ENCODE measurements at places on chromosomes 16 and 17.

DNA sequence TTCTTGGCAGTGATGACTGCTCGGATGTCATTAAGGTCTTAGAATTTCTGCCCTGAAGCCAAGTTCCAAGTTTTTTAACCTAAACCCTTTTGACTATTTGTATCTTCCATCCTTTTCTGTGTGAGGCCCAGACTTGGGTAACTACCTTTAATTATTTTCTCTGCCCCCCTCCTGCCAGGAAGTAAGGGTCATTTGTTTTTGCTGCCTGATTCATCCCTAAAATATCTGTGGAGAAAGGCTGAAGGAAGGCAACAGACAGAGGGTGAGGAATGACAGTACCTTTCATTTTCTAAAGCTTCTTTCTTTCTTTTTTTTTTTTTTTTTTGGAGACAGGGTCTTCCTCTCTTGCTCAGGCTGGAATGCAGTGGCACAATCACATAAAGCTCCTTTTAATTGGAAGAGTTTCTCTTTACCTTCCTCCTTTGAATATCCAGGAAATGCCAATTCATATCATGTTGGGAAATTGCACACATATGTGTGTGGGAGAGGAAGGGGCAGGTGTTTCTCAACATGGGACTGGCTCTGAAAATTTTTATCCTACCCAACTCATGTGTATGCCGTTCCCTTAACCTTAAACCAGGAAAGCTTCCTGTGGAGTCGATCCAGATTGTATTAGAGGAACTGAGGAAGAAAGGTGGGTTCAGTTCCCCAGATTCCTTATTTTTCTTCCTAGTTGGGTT, 957 bp downstream of the VPS25 start:
- no peak for DNase-seq

- DNase-seq: no peak
These were observed 44.6 kb upstream of the ADCY9 start for GRCh38 chr16:4160658-4161430.

DNA sequence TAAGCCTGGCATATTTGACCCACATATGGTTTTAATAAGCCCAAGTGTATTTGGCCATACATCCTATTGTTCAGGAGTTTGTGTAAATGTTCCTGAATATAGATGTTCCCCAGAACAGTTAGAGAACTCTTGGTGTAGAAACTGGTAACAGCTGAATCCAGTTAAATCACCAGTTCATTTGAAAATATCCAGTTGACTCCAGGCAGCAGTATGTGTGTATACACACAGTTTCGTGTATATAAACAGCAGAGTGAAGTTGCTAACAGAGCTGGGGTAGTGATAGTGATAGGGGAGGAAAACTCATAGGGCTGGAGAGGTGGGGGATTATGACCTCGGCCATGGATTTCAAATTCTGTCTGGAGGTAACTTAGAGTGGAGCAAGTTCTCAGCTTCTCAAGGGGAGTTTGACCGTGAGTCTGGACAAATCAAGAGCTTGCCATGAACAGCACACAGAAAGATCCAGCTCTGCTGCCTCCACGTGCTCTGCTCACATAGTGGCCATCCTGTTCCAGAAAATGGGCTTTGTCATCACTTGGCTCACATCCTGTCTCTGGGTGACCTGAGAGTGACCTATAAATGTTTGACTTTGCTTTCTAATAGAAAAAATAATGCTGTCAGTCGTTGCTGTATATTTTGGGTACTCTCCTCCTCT, 30.6 kb upstream of the MMD start:
- no peak for DNase-seq

DNA sequence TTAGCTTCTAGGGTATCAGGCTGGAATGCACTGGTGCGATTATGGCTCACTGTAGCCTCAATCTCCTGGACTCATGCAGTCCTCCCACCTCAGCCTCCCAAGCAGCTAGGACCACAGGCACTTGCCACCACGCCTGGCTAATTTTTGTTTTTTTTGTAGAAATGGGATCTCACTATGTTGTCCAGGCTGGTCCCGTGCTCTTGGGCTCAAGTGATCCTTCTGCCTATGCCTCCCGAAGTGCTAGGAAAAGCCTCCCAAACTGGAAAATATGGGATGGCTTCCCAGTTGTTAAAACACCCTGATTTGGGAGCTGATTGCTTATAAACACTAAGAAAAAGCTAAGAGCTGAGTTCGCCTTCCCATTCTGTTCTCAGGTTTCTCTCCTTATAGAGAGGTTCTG, 6.6 kb upstream of the ZNF263 start:
- no peak for DNase-seq

GRCh38 chr17:32235588-32235987, 30.0 kb upstream of the RHBDL3 start:
- no peak for DNase-seq
